Smooth muscle cell of trachea (primary cell): ENCODE measurements at places on chromosomes 3 and 15. TPM values are rescaled to one million over a fixed set of nuclear protein-coding genes. Genes with fewer than 3 reads are reported as not detected.

Gene GMPPB
- total RNA-seq = 22.0 and 30.5 TPM in 2 replicates

Gene CCNL1
- 122 and 133 TPM in 2 replicates for total RNA-seq

Gene ADIPOQ
- total RNA-seq = under 0.01 and 0.15 TPM in 2 replicates

Gene EDC3
- 12.8 and 15.5 TPM in 2 replicates for total RNA-seq

Gene PATL2
- 1.2 and 1.3 TPM in 2 replicates for total RNA-seq

Gene KLHL40
- total RNA-seq = not detected in 2 replicates

Gene RBP2
- total RNA-seq = not detected in 2 replicates

Gene LEKR1
- total RNA-seq = 0.50 and 5.1 TPM in 2 replicates

Gene CCR3
- total RNA-seq = 0.33 TPM in 1 of 2 replicates, not detected in the other

Gene DAPK2
- 1.7 and 2.0 TPM in 2 replicates for total RNA-seq

Gene ACKR4
- 32.6 and 33.6 TPM in 2 replicates for total RNA-seq

Gene ILDR1
- total RNA-seq = not detected in 2 replicates

Gene AMIGO3
- total RNA-seq = 0.29 and 1.8 TPM in 2 replicates

Gene DNAH1
- total RNA-seq = 1.9 and 5.0 TPM in 2 replicates
